ENCODE measurements at places on chromosomes 11 and 22. TPM values are rescaled to one million over a fixed set of nuclear protein-coding genes. Genes with fewer than 3 reads are reported as not detected.

DNA sequence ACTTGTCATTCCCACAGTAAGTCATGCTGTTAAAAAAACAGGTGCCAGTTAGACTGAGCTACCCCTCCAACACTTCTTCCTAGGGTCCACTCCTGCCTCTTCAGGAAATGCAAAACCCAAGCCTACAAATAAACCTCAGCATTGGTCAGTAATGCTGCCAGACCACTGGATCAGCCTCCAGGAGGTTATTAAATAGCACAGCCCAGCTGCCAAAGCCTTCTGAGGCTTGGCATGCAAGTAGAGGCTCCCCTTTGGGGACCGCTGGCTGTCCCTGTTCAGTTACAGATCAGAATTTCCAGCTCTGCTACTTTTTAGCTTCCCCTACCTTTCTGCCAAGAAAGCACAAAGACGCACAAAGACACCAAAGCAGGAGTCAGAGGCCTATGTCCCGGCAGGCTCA lies 33.3 kb downstream of the ABTB2 start:
- DNase-seq: no peak

The OR51I1 gene
- total RNA-seq: not detected

GRCh38 chr22:49087198-49087597 lies 740.5 kb downstream of the BRD1 start:
- DNase-seq: no peak

GRCh38 chr22:19864538-19865106 lies 9.9 kb upstream of the GNB1L start:
- no peak for DNase-seq

DNA sequence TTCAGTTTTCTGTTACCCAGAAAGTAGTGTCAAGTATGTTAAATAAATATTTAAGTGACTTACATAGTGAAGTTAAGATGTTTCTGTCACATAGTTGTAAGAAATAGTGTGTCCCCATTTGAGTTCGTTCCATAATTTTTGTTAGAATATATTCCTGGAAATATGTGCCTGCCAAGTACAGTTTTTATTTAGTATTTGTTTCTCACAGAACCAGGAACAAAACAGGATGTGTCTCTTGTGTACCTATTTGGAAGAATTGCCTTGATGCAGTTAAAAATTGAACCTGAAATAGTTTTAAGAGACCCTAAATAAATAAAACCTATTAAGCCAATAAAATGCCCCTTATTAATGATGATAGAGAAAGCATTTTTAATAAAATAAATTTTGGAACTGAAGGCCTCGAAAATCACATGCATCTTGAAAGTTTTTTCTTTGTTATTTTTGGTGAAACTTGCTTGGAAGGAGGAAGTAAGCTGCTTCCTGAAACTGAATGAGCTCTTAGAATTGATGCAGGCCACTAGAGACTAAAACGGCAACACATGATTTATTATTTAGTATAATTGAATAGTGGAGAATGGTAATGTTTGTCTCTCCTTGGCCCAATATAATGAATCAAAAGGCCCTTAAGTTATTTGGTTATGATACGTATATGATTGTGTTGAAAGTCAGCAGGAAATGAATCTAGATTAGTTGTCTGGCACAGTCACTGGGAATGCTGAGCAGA lies 55.9 kb downstream of the SWAP70 start:
- DNase-seq: peak; percentile 29

Measured in GM23248 (cell line).